Breast epithelium (tissue), 4 donors: ENCODE measurements at places on chromosomes 16 and 17. TPM values are rescaled to one million over a fixed set of nuclear protein-coding genes. Genes with fewer than 3 reads are reported as not detected.

Gene TGFB1I1
- 31.8 TPM for total RNA-seq

DNA sequence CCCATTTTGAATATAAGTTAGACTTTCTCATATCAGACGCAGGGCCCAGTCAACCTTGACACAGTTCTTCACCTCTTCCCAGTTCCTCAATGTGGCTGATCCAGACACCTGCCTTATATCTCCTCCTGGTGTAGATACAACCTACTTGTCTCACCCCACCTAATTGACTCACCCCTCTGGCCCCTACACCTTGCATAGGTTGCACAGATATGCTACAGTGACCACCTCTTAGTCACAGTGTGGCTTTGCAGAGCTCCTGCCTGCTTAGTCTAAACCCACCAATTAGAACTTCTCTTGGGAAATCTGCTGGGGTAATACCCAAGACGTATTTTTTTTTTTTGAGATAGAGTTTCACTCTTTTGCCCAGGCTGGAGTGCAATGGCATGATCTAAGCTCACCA lies 16.8 kb downstream of the CHP2 start:
- H3K27ac ChIP-seq: no peak overlapping the region
- H3K4me1 ChIP-seq: no peaks in the 10 kb centered on the region
- no peaks in the 10 kb centered on the region for H3K27me3 ChIP-seq
- no peak overlapping the region for H3K4me3 ChIP-seq

DNA sequence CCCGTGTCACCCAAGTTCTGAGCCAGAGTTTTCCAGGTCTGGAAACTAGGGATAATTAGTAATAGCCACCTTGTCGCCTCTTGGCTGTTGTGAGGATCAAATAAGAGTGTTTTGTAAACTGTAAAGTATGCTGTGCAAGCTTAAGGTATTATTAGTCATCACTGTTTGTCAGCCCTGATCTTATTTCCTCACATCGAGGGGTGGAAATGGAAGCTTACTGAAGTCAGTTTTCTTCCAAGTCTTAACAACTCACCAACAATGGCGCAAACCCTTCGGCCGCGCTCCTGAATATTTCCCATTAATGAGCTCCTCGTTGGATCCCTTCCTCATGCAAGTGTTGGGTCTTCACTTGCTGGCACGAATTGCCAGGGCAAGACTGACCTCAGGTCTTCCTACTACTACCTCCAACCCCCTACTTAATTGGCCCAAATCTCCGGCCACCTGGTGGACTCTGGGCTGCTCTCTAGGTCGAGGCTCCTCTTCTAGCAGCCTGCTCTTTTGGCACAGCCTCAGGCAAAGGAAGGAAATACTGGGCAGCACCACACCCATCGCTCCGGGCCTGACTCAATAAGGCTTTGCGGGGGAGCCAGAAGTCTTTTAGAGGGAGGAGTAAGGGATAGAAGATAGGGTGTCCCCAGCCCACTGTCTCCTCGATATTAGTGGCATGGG lies 885 bp upstream of the SLC35B1 start:
- H3K4me3 ChIP-seq: peak overlapping the region; percentile 95
- no peaks in the 10 kb centered on the region for H3K27me3 ChIP-seq
- H3K27ac ChIP-seq: peak overlapping the region; percentile 93
- no peaks in the 10 kb centered on the region for H3K36me3 ChIP-seq
- H3K4me1 ChIP-seq: peaks cover 10% of the 10 kb centered on the region

DNA sequence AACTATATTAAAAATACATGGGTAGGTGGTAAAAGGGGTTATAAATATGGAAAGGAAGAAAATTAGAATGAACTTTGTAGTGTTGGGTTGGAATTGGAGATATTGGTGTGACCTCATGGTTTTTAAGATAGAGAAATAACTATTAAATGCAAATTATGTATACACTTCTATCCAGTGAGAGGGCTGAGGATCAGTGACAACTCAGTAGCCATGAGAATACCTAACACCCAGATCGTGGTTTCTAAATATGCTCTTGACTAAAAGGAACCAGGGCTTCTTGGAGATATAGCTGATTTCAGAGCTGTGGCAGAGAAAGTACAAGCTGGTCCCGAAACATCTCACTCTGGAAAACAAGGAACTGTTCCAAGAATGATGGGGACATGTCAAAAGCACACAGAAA lies 44.4 kb downstream of the SLC6A4 start:
- no peaks in the 10 kb centered on the region for H3K27me3 ChIP-seq
- no peak overlapping the region for H3K4me3 ChIP-seq
- no peak overlapping the region for H3K27ac ChIP-seq
- no peaks in the 10 kb centered on the region for H3K4me1 ChIP-seq

DNA sequence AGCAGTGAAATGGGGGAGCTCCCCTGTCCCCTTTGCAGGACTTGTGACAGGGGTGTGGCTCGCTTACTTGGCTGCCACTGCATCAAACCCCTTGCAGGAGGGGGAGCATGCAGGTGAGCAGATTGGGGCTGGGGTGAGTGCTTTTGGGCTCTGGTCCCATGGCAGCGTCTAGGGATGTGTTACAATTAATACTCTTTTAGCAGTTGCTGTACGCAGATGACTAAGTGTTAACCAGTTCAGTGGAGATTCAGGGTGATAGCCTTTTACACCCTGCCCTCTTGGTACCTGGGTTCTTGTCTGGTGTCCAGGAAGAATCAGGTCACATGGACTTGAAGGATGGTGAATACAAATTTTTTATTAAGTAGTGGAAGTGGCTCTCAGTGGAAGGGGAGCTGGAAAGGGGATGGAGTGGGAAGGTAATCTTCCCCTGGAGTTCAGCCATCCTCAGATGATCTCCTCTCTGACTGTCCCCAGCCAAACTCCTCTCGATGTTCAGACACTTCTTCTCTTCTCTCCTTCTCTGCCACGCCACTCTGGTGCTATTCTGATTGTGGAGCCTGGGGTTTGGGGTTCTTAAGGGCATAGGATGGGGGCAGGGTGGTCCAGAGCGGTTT lies 100.1 kb downstream of the MARF1 start:
- H3K4me1 ChIP-seq: no peaks in the 10 kb centered on the region
- no peaks in the 10 kb centered on the region for H3K27me3 ChIP-seq
- no peaks in the 10 kb centered on the region for H3K36me3 ChIP-seq
- DNase-seq: no peak
- no peak overlapping the region for H3K27ac ChIP-seq
- H3K4me3 ChIP-seq: no peak overlapping the region

- H3K27me3 ChIP-seq: no peaks in the 10 kb centered on the region
- no peak overlapping the region for H3K4me3 ChIP-seq
- H3K4me1 ChIP-seq: no peaks in the 10 kb centered on the region
- peak; percentile 67 for DNase-seq
- no peaks in the 10 kb centered on the region for H3K36me3 ChIP-seq
Measured at GRCh38 chr17:41631025-41631897, 6.9 kb upstream of the KRT17 start.

DNA sequence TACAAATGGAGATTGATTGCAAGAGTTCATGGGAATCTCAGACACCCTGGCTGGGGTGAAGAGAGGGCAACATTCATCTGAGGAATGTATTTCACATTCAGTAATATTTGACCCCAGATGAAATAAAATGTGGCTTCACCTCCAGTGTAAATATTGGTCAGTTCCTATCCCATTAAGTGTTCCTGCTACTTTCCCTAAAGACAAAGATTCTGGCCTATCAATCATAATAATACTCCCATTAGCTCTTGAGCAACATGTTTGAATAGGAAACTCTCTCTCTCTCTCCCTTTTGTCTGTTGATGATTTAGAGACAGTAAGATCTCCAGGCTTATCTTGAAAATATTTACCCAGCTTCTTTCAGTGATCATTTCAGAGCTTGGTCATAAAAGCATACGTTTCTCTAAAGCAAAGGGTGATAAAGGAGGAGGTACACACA lies 70.1 kb downstream of the KCNJ2 start:
- H3K4me3 ChIP-seq: no peak overlapping the region
- H3K4me1 ChIP-seq: no peaks in the 10 kb centered on the region
- no peaks in the 10 kb centered on the region for H3K36me3 ChIP-seq
- no peak overlapping the region for H3K27ac ChIP-seq

- no peaks in the 10 kb centered on the region for H3K27me3 ChIP-seq
- H3K4me1 ChIP-seq: no peaks in the 10 kb centered on the region
- H3K27ac ChIP-seq: no peak overlapping the region
- H3K4me3 ChIP-seq: no peak overlapping the region
Measured at GRCh38 chr17:42891539-42892152, 9.0 kb upstream of the G6PC1 start.

DNA sequence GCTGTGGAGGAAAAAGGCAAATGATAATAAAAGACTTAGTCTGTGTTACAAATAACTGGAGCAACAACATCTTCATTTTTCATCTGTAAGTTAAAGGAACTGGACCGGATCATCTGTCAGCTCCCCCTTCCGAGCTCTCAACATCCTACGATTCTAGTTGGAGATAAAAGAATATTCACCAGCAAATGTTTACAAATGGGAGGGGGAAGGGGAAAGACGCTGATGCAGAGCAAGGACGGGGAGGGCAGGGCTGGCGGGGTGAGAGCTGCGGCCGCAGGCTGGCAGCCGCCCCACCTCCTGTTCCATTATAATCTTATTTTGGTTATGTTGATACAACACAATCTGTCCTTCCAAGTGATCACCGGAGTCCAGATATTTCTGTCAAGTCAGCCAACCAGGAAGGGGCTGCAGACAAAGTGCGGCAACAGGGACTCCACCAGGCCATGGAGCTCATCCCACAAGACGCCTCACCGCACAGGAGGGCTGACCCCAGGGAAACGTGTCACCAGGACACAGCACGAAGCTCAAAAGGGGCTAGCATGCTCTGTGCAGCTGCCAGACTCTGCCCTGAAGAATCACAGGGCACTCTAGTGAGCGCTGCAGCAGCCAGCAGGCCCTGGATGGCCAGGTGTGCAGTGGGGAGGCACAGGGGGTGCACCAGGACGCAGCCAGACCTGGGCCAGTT lies 19.7 kb downstream of the FBXO31 start:
- H3K27me3 ChIP-seq: no peaks in the 10 kb centered on the region
- peak overlapping the region; percentile 21 for H3K4me3 ChIP-seq
- H3K36me3 ChIP-seq: no peaks in the 10 kb centered on the region
- H3K4me1 ChIP-seq: no peaks in the 10 kb centered on the region
- H3K27ac ChIP-seq: peak overlapping the region; percentile 57

DNA sequence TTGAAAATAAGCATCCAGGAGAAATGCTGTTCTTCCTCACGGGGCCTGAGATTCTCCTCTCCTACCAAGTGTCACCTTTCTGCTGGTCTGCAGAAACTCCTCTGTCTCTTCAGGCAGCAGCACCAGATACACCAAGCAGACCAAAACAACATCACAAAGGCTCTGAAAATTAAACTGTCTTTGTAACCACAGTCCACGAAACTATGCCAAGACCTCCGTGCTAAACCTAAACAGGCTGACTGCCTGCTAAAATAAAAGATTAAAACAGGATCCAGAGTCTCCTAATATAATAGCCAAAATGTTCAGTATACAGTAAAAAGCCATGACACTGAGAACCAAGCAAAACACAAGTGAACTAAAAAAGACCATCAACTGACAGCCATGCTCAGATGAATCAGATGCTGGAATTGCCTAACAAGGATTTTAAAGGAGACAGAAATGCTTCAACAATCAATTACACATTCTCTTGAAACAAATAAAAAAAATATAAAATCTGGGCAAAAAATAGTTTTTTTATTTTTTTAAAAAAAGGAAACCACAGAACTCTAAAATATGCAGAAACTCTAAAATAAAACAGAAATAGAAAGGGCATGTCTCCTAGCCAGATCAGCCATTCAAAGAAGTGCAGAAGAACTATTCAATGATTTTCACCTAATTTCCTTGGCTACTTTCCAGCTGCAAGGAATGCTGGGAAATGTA lies 50.3 kb upstream of the TOX3 start:
- H3K27me3 ChIP-seq: no peaks in the 10 kb centered on the region
- H3K4me1 ChIP-seq: no peaks in the 10 kb centered on the region
- no peaks in the 10 kb centered on the region for H3K36me3 ChIP-seq

- H3K4me3 ChIP-seq: no peak overlapping the region
- no peaks in the 10 kb centered on the region for H3K27me3 ChIP-seq
- no peaks in the 10 kb centered on the region for H3K4me1 ChIP-seq
- H3K27ac ChIP-seq: no peak overlapping the region
- H3K36me3 ChIP-seq: no peaks in the 10 kb centered on the region
Measured at GRCh38 chr16:49793244-49793643, 62.7 kb downstream of the ZNF423 start.

DNA sequence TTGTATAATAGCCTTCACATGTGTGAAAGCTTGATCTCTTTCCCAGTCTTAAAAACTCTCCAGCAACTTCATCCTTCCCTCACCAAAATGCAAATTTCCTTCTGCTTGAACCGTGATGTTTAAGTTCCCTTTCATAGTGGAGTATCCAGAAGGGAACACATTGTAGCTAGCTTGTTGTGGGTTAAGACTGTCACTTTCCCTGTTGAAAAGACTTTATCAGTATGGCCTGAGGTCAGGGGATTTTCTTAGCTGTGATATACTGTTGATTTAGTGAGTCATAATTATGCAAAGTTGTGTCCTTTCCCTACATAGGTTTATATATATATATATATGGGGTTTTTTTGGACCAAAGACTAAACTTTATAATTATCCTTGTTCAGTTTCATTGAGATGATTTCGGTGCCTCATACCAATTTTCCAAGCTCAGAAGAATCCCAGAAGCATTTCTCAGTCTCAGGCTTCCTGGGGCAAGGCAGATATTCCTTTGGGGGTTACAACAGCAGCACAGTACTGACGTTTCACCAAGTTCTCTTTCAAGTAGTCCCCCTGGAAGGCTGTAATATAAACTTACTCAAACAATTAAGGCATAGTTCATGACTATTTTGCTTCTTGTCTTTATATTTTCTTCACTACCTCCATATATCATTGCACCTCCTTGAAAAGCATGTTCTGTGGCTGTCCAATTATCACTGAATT lies 35.7 kb downstream of the ESRP2 start:
- H3K27me3 ChIP-seq: no peaks in the 10 kb centered on the region
- no peak for DNase-seq
- H3K4me1 ChIP-seq: no peaks in the 10 kb centered on the region
- no peak overlapping the region for H3K4me3 ChIP-seq
- no peak overlapping the region for H3K27ac ChIP-seq
- H3K36me3 ChIP-seq: no peaks in the 10 kb centered on the region

Gene CCL17
- not detected for total RNA-seq

DNA sequence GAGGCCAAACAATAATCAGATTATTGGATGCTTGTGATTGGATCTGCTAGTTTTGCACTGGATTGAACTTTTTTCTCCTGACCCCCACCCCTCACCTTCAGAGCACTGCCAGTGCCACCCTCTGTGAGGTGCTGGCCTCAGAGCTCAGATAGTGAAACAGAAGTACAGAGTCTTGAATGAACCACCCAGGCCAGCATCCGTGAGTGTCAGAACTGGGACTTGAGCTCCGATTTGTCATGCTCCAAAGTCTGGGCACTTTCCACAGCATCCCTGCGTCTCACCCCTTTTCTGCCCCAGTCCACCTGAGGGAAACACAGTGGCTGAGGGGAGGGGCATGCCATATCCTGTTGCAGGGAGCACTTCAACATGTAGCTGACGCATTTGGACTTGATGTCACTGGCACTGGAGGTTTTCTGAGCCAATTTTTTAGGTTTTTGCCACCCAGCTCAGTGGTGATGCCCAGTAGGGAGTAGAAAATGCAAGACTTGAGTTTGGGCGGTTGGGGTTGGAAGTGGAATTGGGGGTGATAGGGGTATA lies 47.3 kb downstream of the SMPD3 start:
- H3K27me3 ChIP-seq: no peaks in the 10 kb centered on the region
- no peaks in the 10 kb centered on the region for H3K4me1 ChIP-seq
- no peak overlapping the region for H3K4me3 ChIP-seq
- DNase-seq: no peak

GRCh38 chr17:69950701-69951418 lies 124.2 kb upstream of the KCNJ16 start:
- no peak overlapping the region for H3K4me3 ChIP-seq
- no peak for DNase-seq
- H3K36me3 ChIP-seq: no peaks in the 10 kb centered on the region

- no peak for DNase-seq
- no peaks in the 10 kb centered on the region for H3K27me3 ChIP-seq
- H3K36me3 ChIP-seq: no peaks in the 10 kb centered on the region
- H3K4me3 ChIP-seq: no peak overlapping the region
- peaks cover 4% of the 10 kb centered on the region for H3K4me1 ChIP-seq
- peak overlapping the region; percentile 84 for H3K27ac ChIP-seq
Measured at GRCh38 chr17:45345554-45346215, 28.9 kb upstream of the MAP3K14 start.
